Endothelial cell (in vitro differentiated cells): ENCODE measurements at places on chromosomes 4 and X. TPM values are rescaled to one million over a fixed set of nuclear protein-coding genes. Genes with fewer than 3 reads are reported as not detected.

GRCh38 chrX:101117701-101118100, 19.7 kb downstream of the CENPI start:
- no peak overlapping the region for H3K27ac ChIP-seq
- no peaks in the 10 kb centered on the region for H3K27me3 ChIP-seq
- DNase-seq: no peak
- peaks cover 7% of the 10 kb centered on the region for H3K36me3 ChIP-seq
- H3K4me1 ChIP-seq: no peaks in the 10 kb centered on the region

GRCh38 chr4:135838889-135839288, 1637.3 kb upstream of the PABPC4L start:
- H3K27me3 ChIP-seq: no peaks in the 10 kb centered on the region
- no peak overlapping the region for H3K4me3 ChIP-seq
- H3K27ac ChIP-seq: no peak overlapping the region
- H3K36me3 ChIP-seq: no peaks in the 10 kb centered on the region

DNA sequence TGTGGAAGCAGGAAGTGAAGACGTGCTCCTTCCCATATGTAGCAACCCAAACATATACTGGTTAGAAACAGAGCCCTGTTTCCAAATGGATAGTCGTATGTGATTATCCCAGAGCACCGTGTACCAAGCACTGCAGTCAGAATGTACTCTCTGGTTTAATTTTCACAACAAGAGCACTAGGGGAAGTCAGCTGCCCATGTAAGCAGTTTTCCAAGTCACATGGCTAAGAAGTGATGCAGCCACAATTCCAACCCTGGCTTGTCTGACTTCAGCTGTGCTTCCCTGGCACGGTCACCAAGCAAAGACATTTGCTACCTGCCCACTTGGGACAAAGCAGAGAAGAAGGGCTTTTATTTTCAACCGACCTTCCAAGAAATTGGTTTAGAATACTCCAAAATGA, 28.2 kb upstream of the CEP135 start:
- no peaks in the 10 kb centered on the region for H3K4me1 ChIP-seq
- H3K27ac ChIP-seq: no peak overlapping the region
- H3K36me3 ChIP-seq: no peaks in the 10 kb centered on the region
- no peaks in the 10 kb centered on the region for H3K27me3 ChIP-seq

DNA sequence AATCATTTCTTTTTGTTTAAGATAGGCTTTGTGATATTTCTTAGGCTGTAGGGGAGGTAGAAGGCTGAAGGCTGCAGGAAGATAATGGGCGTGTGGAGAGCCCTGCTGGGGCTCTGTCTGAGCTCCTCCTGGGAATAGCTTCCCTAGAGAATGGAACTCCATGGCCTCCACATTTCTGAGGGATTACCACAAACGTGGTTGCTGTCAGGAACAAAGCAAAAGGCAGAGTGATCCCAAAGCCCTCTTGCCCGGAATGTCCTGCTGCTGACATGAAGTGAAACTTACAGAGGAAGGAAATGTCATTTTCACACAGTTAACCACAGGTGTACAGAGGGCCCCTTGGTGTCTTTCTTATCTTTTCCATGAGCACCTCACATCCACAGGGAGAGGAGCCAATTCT, 89.3 kb downstream of the DDIT4L start:
- no peak for DNase-seq
- no peaks in the 10 kb centered on the region for H3K36me3 ChIP-seq
- H3K27ac ChIP-seq: peak overlapping the region; percentile 19
- H3K4me3 ChIP-seq: no peak overlapping the region
- peaks cover 11% of the 10 kb centered on the region for H3K4me1 ChIP-seq
- H3K27me3 ChIP-seq: no peaks in the 10 kb centered on the region

- H3K4me3 ChIP-seq: no peak overlapping the region
- H3K36me3 ChIP-seq: no peaks in the 10 kb centered on the region
- no peak for DNase-seq
- no peak overlapping the region for H3K27ac ChIP-seq
Observed at GRCh38 chrX:86023811-86024210, 23.5 kb downstream of the CHM start.

The GATA1 gene
- total RNA-seq: not detected

DNA sequence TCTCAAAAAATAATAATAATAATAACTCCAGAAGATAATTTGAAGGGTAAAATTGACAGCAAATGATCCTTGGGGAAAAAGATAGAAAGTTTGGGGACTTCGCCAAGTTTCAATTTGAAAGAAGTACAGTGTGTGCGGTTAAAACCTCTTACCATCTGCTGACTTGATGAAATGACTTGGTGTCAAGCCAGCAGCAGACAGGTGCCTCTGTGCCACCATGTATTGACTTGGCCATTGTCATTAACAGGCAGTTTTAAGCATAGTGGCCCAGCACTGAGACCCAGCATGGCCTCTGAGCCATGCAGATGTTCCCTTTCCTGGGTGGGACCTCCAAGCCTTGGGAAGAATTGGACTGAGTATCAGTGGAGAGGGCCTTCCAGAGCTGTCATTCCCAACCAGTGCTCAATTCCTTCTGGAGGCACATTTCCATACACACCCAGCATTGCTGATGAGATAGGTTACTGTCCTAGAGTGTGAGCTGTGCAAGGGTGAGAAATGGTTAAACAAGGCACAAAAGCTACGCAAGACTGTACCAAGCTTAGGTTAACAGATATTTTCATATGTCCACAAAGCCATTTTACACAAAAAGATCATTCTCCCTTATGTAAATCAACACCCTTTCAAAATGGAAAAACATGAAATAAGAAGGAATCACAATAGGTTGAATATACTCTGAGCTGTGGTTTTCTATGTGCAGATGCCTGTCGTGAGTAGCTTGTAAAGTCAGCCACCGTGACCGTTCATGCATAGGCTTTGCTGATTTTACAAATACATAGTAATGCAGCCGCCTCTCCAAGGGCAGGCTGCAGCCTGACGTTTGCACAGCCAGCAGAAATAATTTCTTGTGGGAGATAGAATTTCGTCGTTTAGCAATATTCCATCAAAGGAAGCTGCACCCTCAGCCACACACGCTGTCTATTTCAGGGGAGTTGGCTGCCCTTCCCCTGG, 59.4 kb upstream of the FBXW7 start:
- no peak overlapping the region for H3K27ac ChIP-seq
- H3K4me3 ChIP-seq: no peak overlapping the region
- DNase-seq: no peak
- no peaks in the 10 kb centered on the region for H3K36me3 ChIP-seq
- H3K4me1 ChIP-seq: peaks cover 2% of the 10 kb centered on the region
- H3K27me3 ChIP-seq: no peaks in the 10 kb centered on the region

The BGN gene
- 393 TPM for total RNA-seq

- peak overlapping the region; percentile 93 for H3K4me3 ChIP-seq
- peaks cover 13% of the 10 kb centered on the region for H3K4me1 ChIP-seq
- H3K27ac ChIP-seq: no peak overlapping the region
- no peak for DNase-seq
Observed at GRCh38 chrX:141175786-141176185, 1.1 kb downstream of the LDOC1 start.

The CLIC2 gene
- not detected for total RNA-seq

- no peaks in the 10 kb centered on the region for H3K27me3 ChIP-seq
- H3K4me3 ChIP-seq: no peak overlapping the region
- DNase-seq: no peak
- H3K27ac ChIP-seq: no peak overlapping the region
- peaks cover 11% of the 10 kb centered on the region for H3K36me3 ChIP-seq
Observed at GRCh38 chrX:30831082-30831481, 58.0 kb downstream of the TAB3 start.

GRCh38 chrX:57586360-57586759, 5.5 kb upstream of the ZXDB start:
- DNase-seq: no peak
- no peaks in the 10 kb centered on the region for H3K36me3 ChIP-seq
- H3K27ac ChIP-seq: no peak overlapping the region

GRCh38 chrX:84336646-84337045, 148.6 kb upstream of the RPS6KA6 start:
- H3K27me3 ChIP-seq: no peaks in the 10 kb centered on the region
- H3K27ac ChIP-seq: no peak overlapping the region

GRCh38 chrX:33045245-33045644, 166.1 kb downstream of the DMD start:
- H3K27ac ChIP-seq: no peak overlapping the region
- DNase-seq: no peak
- H3K4me1 ChIP-seq: no peaks in the 10 kb centered on the region
- no peak overlapping the region for H3K4me3 ChIP-seq
- H3K27me3 ChIP-seq: no peaks in the 10 kb centered on the region
- H3K36me3 ChIP-seq: no peaks in the 10 kb centered on the region

DNA sequence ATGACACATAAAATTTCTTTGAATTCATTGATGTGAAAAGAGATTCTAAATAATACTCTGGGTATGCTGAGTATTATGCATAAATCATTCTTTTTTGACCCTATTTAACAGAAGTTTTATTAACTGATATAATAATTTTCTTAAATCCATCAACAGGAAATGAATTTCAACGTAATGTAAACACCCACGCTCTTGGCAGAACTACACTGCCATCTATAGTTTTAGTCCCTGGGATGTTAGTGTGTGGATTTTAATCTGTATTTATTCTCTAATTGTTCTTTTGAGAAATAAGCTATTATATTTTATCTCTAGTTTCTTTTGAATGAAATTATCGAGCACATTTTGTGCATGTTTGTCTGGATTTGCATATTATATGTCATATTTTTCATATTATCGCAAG, 666.8 kb upstream of the NDST4 start:
- no peak overlapping the region for H3K27ac ChIP-seq
- H3K4me1 ChIP-seq: no peaks in the 10 kb centered on the region
- H3K4me3 ChIP-seq: no peak overlapping the region
